Osteocyte (in vitro differentiated cells): ENCODE measurements at places on chromosomes 7 and 10.

DNA sequence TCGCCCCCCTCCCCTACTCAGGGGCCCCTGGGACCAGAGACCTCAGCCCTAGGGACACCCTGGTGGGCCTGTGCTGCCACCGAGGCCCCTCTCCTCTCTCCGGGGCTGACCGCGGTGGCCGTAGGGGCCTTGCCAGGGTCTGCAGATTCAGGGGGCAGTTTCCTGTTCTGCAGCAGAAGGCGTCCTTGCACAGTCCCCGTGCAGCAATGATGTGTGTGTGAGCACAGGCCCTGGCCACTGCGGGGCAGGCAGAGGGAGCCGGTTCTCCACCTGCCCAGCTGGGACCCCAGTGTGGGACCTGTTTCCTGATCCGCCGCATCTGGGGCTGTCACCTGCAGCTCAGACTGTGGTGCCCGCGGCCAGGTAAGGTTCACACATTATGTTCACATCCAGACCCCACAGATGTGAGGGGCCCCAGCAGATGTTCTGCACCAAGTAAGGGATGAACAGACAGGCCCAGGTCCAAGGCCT lies 60.7 kb upstream of the DNAJB6 start:
- DNase-seq = no peak

DNA sequence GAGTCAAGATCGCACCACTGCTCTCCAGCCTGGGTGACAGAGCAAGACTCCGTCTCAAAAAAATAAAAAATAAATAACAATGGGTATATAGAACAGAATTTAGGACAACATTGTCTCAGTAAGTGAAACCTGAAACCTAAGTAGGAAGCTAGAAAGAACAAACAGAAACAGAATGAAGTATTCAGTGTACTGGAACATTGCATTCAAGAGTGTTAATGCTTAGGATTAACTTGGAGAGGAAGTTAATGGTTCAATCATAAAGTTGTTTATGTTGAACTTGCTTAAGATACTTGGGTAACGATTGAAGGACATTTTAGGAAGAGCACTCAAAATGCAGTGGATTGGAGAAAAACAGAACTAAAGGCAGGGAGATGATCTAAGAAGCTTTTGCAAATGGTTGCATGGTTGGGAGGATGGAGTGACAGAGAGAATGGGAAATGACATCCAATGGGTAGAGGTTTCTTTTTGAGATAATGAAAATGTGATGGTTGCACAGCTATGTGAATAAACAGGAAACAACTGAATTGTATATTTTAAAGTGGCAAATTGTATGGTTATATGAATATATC lies 233.7 kb downstream of the ADK start:
- no peak for DNase-seq

GRCh38 chr7:140390034-140390433 lies 8.3 kb downstream of the SLC37A3 start:
- no peak for DNase-seq

DNA sequence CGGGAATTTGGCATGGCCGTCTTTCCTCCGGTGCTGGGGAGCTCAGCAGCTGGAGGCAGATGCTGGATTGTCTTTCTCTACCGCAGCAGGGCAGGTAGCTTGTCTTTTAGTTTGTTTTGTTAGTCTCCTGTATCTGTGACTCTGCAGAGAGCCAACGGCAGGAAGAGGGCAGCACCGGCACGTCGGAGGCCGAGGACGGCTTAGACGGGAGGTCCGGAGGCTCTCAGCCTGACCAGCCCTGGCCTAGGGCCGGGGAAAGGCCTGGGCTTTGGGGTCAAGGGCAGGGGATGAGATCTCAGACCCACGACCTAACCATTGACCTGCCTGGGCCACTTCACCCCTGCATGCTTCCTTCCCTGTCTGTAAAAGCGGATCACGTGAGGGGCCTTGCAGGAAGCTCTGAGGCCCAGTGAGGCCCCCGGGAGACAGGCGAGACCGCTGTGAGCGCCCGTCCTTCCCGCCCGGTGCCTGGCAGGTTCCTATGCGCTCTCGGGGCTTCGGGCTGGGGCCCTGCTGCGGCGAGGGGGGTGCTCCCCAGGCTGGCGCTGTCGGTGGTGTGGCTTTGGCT lies 72.7 kb downstream of the LHPP start:
- DNase-seq = no peak

DNA sequence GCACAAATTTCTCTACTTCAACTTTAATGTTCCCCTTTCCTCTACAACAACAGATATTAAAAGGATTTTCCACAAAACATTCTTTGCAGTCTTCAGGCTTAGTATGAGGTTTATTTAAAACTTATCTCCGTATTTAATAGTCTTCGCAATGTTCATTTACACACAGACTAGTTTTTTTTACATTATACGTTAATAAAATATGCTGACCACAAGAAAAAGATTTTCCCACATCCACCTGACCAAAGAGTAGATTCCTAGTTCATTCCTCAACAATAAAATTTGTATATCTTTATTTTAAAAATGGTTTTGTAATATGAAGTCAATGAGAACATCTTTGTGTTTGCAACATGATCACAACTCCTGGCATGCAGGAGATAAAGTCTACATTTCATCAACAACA lies 42.4 kb downstream of the POT1 start:
- no peak for DNase-seq

GRCh38 chr7:131935180-131935579 lies 378.8 kb upstream of the PODXL start:
- no peak for DNase-seq

GRCh38 chr7:100546129-100546925 lies 7.3 kb downstream of the AGFG2 start:
- no peak for DNase-seq

DNA sequence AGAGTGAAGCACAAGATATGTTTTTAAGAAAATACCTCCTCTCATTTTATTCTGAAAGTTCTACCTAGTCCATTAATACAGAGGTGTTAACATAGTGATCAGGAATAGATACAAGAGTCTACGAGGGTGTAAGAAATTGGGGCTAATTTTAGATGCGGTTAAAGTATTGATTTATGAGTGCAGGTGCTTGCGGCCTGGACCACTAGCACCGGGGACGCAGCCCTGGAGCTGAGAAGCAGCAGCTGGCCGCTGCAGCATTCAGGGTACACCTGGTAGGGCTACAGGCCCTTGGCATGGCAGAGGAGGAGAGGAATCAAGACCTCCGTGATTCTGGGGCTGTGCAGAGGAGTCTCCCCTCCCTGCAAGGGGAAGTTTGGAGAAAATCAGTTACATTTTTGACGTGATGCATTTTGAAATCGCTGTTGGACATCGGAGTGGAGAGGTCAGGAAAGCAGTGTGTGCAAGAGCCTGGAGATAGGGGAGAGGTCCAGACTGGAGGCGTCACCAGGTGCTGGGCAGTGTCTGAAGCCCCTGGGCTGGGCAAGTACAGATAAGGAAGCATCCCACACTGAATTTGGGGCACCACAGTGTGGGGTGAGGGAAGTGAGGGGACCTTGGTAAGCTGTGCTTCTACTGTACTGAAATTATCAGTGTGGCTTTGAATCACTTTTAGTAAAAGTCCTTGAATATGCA lies 112.3 kb downstream of the VWC2 start:
- no peak for DNase-seq

GRCh38 chr10:113957013-113957412 lies 86.7 kb upstream of the ADRB1 start:
- no peak for DNase-seq

DNA sequence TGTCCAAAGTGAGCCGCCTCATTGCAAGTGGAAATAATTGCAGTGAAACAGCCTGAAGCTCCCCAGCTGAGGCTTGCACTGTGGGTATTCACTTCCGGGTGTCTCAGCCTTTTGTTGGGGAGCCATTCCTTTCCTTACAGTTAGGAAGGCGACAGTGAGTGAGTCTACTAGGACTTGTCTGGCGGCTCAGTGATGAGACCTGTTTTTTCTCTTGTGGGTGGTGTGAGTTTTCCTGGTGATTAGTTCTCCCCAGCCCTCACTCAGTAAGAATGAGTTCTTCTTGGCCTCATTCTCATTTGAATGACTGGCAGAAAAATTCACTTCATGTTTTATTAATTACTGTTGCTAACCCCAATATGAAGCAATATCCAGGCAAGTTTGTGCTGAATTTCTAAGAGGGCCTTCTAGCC lies 2.6 kb downstream of the PGAM1 start:
- DNase-seq = no peak

DNA sequence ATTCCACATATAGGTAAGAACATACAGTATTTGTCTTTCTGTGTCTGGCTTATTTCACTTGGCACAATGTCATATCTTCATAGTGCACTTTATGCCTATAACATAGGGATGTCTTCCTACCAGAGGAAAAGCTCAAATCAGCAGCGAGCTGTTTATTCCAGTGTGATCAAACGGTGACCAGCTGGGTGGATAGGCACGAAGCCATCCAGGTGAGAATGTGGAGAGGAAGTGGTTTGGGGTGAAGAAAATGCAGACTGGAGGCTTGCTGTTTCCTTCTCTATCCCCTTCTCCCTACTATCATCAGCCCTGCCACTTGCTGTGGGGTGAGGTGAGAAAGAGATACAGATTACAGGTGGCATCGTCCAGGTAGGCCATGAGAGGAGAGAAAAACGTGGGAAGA lies 52.4 kb downstream of the CHCHD3 start:
- DNase-seq = no peak

DNA sequence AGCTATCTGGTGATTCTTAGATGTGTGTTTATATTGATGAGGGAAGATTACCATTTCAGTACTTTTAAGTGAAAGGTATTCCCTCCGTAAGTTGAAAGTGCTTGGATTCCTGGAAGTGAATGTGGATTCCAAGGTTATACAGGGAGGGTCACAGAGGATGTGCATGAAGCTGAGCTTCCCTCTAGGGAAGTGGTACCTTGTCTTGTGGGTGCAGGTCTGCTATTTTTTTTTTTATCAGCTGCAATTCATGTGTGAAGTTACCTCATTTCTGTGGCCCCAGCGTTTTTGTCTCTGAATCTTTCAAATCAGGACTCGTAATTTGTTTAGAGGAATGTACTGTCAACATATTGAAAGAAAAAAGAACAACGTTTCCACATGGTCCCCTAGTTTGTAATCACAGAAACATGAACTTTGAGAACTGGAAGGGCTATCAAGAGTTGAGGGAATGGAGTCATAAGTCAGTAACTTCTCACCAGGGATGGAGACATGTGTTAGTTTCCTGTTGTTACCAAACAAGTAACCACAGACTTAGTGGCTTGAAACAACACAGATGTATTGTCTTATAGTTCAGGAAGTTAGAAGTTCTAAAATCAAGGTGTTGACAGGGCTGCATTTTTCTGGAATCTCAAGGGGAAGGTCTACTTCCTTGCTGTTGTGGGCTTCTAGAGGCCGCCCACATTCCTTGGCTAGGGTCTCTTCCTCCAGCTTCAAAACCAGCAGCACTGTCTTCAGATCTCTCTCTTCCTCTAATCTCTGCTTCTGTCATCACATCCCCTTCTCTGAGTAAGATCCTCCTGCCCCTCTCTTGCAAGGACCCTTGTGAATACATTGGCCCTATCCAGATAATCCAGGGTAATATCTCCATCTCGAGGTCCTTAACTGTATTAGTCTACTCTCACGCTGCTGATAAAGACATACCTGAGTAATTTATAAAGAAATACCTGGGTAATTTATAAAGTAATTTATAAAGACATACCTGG lies 64.4 kb downstream of the RAB18 start:
- no peak for DNase-seq

- DNase-seq = no peak
Measured at GRCh38 chr7:26151096-26151495, 902 bp upstream of the NFE2L3 start.

DNA sequence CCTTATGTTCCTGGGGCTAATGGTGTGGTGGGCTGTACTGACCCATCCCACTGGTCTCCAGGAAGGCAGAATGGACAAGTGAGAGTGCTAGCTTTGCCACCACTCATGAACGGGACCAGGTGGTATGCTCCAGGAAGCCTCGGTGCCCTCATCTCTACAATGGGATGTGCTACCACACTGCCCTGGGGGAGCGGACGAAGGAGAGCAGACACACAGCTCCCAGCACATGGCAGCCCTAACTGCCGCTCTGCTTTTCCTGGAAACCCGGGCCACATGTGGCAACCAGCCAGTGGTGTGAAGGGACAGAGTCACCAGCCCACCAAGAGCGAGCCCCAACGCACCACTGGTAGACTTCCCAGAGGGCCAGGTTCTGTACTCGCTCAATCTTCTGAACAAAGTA lies 35.8 kb downstream of the PARP12 start:
- no peak for DNase-seq

GRCh38 chr7:55877308-55877707 lies 9.9 kb upstream of the ZNF713 start:
- DNase-seq = no peak

DNA sequence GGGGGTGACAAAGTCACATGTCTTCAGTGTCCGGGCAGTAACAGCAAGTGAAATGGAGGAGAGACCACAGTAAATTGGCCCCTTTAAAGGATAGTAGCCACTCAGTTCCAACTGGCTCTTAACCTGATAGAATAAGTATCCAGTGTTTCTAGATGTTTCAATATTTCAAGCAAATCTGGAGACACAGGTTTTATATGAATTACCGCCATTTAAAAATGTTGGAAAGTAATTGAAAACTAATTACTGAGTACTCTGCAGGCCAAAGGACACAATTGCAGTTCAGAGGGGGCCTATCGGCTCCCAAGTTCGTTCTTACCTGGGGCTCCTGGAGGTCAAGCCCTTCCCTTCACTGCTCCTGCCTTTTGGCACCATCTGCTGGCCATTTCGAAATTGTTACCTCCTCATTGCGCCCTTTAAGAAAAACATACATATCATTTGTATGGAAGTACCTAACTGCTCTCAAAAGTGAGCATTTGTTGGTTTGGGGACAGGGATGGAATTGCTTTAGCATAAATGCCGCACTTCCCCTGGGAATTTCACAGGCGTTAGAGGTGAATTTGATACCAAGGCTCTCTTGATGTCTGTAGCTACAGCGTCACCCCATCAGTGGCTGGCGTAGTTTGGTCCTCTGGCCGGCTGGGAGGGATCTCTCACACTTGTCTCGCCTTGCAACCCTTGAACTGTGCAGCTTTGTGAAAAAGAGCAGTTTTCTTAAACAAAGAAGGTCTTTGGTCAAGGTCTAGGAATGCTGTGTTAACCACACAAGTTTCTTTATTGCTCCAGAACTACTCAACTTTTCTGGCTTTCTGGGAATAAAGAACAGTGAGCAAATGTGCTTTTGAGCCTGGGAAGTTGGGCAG lies 220.0 kb downstream of the ARHGAP21 start:
- no peak for DNase-seq

- no peak for DNase-seq
Measured at GRCh38 chr7:157898802-157899505, 562.1 kb downstream of the DNAJB6 start.

DNA sequence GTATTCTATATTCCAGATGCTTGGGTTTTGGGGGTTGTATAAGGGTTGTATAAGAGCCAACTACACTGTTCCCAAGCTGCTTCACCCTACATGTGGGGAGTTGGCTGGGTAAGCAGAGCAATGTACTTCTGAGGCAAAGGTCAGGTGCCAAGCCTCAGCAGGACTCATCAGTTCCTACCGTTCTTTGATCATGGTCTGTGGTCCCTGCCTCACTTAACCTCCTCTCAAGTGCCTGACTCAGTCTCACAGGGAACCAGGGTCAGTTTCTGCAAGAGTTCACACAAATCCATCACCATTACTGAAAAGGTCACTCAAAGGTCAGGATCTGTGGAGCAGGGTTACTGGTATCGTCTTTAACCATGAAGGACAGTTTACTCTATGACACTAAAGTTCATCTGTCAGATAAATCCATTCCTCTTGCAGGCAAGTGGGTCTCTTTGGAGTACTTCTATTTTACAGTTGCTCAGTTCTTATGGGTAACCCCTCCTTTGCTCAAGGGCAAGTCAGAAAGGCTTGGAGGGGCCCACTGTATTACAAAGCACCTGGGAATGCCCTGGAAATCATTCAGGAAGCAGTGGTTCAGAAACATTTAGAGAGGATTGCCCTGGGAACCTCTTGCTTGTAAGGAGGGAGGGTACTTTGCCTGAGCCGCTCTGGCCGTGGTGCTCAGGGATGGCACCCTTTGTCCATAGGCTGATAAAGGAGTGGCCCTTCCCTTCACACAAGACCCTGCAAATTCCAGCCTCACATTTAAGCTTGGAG lies 184.3 kb upstream of the CDCA7L start:
- no peak for DNase-seq
